ENCODE measurements at places on chromosomes 5 and 9.

DNA sequence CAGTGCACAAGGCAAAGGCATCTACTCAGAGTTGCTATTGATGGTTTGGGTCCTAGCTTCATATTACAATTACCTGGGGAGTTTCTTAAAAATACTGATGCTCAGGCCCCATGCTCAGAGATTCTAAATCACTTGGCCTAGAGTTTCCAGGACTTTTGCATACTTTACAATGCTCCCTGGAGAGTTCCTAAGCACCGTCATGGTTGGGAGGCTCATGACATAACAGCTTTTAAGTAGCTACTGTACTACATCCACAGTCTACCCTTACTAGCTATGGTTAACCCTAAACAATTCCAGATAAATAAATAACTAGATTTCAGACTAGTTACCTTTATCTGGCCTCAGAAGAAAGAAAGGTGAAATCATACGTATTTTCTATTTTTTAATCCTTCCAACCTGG, 414.4 kb downstream of the PDE4D start:
- DNase-seq, result no peak

DNA sequence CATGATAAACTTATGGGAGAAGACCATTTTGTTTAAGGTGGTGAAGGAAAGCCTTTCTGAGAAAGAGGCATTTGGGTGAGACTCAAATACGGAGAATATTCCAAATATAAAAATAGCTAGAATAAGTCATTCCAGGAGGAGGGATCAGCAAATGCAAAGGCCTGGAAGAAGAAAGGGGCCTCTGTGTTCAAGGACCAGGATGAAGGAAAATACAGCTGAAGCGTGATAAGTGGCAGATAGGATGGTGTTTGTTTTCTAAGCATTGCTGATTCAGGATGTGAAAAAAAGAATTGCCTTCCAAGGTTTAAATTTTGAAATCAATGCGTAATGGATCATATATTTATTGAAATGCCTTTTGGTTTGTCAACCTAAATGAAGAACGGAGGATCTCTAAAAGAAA, 59.4 kb upstream of the CAST start:
- DNase-seq, result no peak

- DNase-seq, result no peak
Observed at GRCh38 chr5:37799865-37800421, 39.9 kb downstream of the GDNF start.

GRCh38 chr9:21016701-21017491, 14.5 kb downstream of the HACD4 start:
- no peak for DNase-seq

DNA sequence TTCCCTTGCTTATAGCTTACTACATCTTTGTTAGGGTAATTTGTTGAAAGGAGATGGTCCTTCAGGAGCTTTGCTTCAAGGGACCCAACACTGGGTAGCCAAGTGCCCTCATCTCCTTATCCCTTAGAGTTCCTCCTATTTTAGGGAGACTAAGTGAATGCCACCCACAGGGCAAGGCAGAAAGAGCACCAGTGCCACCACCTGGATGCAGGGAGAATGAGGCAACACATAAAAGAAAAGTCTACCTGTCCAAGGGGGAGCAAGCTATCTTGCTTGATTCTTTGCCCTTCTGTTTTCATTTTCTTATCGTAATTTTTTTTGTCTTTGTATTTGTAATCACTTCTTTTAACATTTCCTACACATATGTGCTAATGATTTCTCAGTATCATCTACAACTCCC, 205.5 kb downstream of the NPR3 start:
- DNase-seq, result no peak

GRCh38 chr5:154519359-154519758, 41.3 kb upstream of the HAND1 start:
- no peak for DNase-seq

- no peak for DNase-seq
Observed at GRCh38 chr5:111153483-111153882, 61.3 kb downstream of the WDR36 start.

DNA sequence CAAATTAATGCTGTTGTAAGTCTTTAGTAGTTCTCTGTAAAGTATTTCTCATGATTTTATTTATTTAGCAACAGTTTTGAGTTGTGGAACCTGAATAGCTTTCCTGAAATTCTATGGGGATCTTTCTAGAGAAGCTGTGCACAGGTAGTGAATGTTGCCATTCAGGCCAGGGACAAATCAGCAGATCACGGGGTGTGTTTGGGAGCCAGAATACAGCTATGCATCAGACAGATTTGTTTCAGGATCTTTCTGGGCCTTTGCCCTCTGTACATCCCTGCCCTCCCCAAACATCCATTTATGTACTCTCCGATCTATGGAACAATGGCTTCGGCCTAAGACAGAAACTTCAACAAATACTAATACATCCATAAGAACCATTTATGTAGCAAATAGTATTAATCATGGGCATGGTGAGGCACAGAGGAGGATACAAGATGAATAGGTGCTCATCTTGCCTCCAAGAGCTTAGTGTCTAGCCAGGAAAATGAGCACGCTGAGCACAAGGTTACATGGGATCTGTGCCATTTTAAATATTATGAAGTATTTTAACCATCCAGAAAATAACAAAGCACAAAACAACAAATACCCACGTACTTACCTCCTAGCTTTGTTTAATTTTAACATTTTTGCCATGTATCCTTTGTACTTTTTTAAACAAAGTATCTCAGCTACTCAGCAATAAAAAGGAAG, 13.1 kb downstream of the ARHGEF37 start:
- no peak for DNase-seq

DNA sequence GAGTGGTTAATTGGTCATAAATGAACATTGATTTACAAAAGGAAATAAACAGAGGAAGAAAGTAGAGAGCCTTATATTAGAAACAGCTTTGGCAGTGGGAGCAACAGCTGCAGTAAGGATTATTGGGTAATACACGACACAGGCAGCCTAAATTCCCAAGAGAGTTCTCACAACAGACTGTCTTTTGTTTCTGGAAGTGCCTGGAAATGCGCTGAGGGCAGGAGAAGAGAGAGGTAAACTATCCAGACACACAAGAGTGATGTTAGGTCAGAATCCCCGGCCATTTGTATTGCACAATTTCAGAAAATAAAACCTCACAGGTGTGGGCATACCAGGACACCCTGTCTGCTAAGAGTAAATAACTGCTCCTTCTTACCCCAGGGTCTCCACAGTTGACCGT, 450.4 kb upstream of the CTNND2 start:
- DNase-seq, result no peak

GRCh38 chr5:73902327-73903051, 276.5 kb downstream of the ARHGEF28 start:
- no peak for DNase-seq

GRCh38 chr9:93123561-93124283, 10.3 kb downstream of the NINJ1 start:
- DNase-seq, result peak; percentile 32

Data from Right ventricle myocardium superior (tissue), 1 donor.